ENCODE measurements at places on chromosomes 13 and 19.

DNA sequence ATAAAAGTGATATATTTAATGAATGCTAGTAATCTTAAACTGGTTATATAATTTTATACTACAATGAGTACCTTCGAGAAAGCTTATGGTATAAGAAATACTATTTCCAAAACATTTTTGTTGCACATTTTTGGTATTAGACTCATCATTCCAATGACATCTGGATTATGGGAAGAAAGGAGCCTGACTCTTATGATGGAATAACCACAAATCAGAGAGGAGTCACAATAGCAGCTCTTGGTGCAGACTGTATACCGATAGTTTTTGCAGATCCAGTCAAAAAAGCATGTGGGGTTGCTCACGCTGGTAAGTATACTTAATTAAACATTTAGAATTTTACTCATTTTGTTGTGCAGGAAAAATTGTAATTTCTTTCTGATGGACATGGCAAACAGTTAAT is 3.9 kb downstream of the LACC1 start:
- DNase-seq = no peak

GRCh38 chr13:108957369-108958012 is 328.1 kb downstream of the MYO16 start:
- no peak for DNase-seq

- no peak for DNase-seq
Measured at GRCh38 chr13:24146961-24147569, 13.5 kb upstream of the SPATA13 start.

DNA sequence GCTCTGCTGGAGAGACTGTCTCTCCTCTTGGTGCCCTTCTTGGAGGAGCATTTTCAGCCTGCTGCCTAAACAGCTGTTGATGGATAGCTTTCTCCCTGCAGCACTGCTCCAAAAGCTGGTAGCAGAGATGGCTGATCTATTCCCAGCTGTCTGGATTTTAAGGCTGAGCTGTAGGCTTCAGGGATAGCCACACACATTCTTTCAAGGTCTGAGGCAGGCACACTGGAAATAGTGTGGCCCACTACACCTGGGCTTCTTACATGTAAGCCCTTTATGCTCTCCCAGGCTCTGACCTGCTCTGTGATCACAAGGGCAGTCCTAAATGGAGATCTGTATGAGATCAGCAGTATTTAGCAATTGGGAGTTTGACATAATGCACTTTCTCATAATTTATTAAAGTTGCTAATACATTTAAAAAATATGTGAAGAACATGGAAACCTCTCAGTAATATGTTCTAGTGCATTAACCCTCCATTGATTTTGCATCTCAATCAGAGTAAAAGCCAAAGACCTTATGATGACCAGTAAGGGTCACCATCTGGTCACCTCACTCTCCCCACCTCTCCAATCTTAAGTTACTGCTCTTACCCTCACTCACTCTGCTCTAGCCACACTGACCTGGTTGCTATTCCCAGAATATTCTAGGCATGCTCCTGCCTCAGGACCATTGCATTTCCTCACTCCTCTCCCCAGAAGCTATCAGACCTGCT is 91.6 kb downstream of the MBNL2 start:
- no peak for DNase-seq

DNA sequence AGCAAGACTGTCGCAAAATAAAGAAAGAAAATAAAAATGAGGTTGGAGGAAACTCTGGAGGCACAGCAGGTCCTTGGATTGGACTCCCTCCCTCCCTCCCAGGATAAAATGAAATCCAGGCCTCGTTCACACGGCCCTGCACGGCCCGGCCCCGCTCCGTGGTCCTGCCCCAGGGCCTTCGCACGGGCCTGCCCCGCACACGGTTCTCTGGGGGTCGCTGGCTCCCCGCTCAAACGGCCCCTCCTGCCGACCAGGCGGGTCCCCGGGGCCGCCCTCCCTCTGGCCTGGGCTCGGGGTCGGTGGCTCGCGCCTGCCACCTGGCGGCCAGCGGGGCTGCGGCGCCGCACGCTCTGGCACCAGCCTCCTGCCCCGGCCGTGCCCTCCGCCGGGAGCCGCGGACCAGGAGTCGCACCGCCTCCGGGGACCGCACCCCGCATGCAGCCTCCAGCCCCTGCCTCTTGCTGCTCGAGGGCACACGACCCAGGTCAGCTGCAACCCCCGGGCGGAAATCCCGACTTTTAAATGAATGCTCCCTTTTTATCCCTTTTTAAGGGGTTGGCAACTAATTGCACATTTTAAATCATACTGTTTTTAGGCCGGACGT is 1.5 kb upstream of the WDR18 start:
- peak; percentile 74 for DNase-seq

- DNase-seq = no peak
Measured at GRCh38 chr13:102298051-102298450, 103.8 kb downstream of the FGF14 start.

GRCh38 chr13:107743100-107743499 is 472.2 kb downstream of the LIG4 start:
- DNase-seq = no peak

GRCh38 chr13:63629591-63629990 is 2213.9 kb upstream of the PCDH20 start:
- DNase-seq = no peak

GRCh38 chr13:43573361-43573740 is 213.4 kb downstream of the ENOX1 start:
- no peak for DNase-seq

DNA sequence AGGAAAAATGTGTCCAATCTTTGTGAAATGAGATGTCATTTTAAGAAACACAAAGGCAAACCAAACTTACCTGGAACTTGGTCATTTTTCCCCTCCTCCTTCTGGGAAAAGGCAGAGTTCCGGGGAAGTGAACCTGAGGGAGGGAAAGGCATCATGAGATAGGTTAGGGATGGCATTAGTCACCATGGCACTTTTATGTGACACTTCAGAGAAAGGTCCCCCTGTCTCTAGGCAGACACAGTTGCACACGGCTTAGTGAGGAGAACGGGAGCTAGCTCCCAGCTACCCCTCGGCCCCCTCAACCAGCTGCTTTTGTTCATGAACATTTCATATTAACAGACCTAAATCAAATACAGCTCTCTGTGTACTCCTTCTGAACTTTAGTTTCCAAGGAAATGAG is 1.5 kb downstream of the ZNF235 start:
- no peak for DNase-seq

GRCh38 chr13:100491164-100491842 is 97.3 kb downstream of the GGACT start:
- no peak for DNase-seq

DNA sequence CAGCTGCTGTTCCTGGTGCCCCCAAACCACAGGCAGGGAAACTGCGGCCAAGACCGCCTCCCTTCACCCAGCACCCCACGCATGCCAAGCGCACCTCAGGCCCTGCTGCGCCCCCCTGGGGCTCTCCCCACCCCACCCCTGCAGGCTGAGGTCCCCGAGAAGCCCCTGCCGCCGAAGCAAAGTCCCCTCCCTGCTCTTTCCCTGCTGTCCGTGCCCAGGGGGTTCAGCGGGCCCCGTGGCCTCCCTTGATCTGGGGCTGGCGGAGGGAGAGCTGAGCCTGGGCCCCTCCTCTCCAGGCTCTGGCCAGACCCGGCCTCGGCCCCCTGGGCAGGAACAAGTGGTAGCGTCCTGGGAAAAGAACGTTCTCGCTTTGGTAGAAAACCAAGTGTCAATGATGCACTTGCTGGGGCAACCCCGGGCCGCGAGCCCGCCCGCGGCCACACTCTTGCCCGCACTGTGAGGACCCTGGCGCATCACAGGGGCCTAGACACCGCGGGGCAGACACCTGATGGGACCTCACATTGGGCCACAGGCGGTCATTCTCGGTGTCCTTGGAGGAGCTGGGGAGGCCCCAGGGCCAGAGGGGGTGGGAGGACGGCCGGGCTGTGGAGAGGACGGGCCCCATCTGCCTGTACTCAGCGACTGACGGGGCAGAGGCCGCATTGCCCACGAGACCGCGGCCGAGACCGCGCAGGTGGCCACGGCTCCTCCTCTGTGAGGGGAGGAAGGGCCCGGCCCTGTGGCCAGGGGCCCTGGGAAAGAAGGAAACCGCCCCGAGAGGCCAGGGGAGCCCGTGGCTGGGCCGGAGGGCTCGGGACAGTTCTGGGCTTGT is 29.0 kb downstream of the GPX4 start:
- DNase-seq = peak; percentile 55

DNA sequence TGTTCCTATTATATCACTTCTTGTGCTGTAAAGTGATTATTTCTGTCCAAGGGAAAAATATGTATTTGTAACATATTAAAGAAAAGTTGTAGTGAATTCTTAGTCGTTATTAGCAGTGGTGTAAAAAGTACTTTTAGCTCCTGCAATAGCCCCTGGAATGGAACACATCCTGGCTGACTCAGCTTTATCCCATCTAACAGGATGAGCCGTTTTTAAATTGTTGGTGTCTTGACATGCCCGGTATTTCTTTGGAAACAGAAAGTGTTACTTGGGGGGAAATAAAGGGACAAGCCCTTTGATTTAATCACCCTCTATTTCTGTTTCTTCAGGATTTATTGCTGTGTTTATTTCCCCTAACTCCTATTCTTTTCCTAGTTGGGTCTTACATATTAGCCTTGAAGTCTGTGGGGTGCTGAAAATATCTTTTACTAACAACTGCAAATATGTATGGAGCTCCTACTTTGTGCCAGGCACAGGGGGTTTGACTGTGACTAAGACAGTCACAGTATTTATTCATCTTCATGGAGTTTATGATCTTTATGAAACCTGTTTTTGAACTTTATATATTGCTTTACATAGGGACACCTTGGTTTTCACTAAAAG is 17.9 kb downstream of the COG3 start:
- DNase-seq = no peak

GRCh38 chr13:20968745-20969144 is 66.2 kb upstream of the XPO4 start:
- DNase-seq = no peak

GRCh38 chr13:74388626-74389025 is 254.4 kb upstream of the KLF12 start:
- DNase-seq = no peak
